ENCODE measurements at places on chromosomes 16 and 17. TPM values are rescaled to one million over a fixed set of nuclear protein-coding genes. Genes with fewer than 3 reads are reported as not detected.
A peak's percentile ranks its signal among the peaks of the same experiment; 100 is the strongest.

GRCh38 chr16:9874219-9874618, 308.0 kb downstream of the GRIN2A start:
- DNase-seq: no peak

FBXW10B gene
- 0.97 TPM for polyA plus RNA-seq

ZMYND15 gene
- polyA plus RNA-seq: 0.17 TPM

DNA sequence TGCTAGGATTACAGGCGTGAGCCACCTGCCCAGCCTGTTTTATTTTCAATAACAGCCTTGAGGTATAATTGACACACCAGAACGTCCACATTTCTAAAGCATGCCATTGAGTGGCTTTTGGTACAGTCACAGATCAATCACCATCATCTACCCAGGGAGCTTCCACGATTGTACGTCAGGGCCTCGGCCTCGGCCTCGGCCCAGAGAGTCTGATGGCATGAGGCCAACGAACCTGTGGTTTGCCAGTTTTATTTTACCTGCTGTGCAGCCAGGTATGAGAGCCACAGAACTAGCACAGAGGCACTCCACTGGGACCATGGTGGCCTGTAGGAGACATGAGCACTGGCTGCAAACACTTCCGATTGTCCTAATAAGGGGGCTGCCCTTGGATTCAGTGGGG, 8.3 kb downstream of the UBALD1 start:
- no peak for DNase-seq

DNA sequence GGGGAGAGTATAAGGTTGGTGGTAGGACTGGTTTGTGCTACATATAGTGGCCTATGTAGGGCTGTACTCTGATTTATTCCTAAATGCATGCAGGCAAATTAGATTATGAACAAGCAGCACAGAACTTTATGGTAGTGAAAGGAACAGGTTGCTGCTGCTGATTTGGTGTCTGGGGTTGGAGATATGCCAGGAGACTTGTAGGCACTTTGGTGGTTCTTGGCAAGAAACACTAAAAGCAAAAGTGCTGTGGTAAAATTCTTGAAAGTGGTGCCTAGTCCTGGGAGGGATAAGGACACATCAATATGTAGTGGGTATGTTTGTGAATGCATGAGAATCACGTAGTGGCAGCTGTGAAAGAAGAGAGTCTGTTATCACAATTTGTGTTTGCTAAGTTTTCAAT, 2126.0 kb downstream of the TP53TG3F start:
- no peak for DNase-seq

DNA sequence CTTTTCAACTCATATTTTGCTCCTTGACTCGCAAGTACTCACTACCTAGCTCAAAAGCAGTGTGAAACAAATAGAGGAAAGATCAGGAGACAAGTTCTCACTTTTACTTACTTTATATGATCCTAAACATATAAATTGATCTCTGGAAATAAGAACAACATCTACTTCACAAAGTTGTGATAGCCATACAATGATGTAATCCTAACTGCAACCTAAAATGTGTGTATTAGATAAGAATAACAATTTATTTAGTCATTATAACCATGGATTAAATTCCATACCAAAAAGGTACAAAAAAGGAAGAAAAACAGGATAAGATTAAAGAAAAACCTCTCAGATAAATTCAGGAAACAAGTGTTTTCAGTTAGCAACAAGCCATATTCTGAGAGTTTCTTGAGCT, 103.4 kb downstream of the CDC27 start:
- DNase-seq: no peak

DNA sequence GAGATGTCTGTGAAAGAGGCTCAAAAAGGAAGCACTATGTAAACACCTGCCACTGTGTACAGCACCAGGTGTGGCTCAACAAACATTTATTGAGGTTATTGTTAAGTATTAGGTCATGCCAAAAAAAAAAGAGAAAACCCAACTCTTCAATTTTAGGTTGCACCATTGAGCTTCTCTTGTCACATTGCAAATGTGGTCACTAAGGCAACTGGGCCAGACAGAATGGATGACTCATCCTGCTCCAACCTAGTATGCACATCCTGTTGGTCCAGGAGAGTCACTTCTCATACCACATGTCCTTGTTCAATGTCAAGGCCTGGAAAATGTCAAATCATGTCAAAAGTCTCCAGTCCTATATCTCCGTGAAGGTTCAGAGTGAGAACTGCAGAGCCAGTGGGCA, 25.0 kb downstream of the HOXB1 start:
- no peak for DNase-seq

GRCh38 chr17:28901866-28902818, 737 bp downstream of the DHRS13 start:
- no peak for DNase-seq

DNA sequence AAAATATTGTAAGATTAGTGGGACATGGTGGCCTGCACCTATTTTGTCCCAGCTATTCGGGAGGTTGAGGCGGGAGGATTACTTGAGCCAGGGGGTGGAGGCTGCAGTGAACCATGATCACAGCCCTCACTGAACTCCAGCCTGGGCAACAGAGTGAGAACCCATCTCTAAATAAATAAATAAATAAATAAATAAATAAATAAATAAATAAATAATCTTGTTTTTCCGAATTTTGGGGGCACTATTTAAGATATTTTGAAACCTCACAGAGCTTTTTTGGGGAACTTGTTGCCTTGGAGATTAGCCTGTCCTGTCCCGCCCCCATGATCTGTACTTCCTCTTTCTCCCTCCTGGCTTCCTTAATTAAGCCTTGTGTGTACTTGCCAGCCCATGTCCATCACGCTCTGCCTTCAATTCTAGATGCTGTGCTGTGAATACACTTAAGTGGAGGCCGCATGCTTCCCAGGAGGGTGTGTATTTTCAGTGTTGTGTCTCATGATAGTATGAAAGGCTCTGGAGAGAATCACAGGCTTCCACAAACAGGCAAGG, 4.4 kb downstream of the LGALS9 start:
- no peak for DNase-seq

OR1F1 gene
- polyA plus RNA-seq: 0.20 TPM

HYDIN gene
- 0.84 TPM for polyA plus RNA-seq

SCGB1C2 gene
- polyA plus RNA-seq: not detected

GRCh38 chr17:56824503-56824902, 9.2 kb downstream of the C17orf67 start:
- DNase-seq: no peak

FBXW10 gene
- 0.09 TPM for polyA plus RNA-seq

ADCY7 gene
- polyA plus RNA-seq: 9.7 TPM

GRCh38 chr17:18860161-18860972, 2.4 kb downstream of the PRPSAP2 start:
- no peak for DNase-seq

DNA sequence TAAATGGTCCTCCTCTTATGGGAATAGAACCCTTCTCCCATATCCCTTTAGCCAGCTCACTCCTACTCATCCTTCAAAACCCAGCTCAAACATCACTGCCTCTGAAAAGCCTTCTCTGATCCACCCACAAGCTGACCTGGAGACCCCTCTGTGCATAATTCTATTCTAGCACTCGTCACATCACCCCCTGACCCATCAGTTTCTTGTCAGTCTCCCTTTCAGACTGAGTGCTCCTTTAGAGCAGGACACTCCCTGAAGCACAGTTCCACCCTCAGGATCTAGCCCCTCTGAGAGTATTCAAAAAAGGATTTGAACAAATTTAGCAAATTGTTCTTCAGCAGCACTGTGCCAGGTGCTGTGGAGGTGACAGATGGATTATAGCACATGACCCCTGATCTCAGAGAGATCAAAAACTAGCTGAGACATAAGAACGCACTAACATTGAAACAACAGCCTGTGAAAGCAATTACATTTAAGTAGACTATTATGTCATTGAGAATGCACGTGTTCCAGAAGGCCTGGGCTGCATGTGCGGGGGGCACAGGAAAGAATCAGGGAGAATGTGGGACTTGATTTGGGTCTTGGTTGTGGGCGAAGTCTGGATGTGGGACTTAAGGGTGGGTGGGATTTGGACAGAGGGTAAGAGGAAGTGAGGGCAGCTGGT, 43.5 kb downstream of the MRPS23 start:
- no peak for DNase-seq

DNA sequence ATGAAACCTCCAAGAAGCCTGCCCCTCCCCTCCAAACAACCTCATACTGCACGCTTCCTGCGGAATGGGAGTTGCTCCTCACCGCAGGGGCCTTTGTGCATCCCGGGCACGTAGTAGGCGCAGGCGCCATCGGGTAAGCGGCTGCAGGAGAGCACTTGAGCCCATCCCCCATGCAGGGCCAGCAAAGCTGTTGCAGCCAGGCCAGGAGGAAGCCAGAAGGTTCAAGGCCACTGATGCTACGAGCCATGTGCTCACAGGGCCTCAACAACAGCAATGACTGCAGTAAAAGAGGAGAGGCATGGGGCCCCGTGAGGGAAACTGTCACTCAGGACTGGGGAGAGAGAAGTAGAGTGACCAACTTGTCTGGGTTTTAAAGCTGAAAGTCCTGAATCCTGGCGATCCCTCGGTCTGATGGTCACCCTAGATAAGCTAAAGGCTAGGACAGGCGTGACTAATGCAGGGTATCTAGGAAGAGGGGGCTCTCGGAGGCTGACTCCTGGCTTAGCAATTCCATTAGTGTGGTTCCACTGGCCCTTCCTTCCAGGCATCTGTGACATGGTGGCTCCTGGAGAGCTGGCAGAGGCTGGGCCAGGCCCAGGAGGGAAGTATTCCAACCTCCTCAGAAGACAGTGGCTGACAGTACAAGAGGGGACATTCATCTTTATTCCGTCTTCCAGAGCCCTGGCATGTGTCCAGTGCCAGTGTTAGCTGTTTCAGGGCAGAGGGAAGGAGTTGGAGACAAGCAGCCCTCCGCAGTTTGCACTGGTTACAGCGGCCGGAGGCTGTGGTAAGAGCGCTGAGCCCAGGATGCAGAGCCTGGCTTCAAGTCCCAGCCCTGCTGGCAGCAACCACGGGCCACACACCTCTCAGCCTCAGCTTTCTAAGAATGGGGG, 20.8 kb downstream of the GOSR2 start:
- no peak for DNase-seq

HOXB4 gene
- polyA plus RNA-seq: 5.8 TPM

- DNase-seq: no peak
Measured at GRCh38 chr17:77327566-77328464, 187.0 kb downstream of the SEC14L1 start.

- no peak for DNase-seq
Measured at GRCh38 chr17:59466946-59467801, 98.2 kb upstream of the DHX40 start.

GRCh38 chr16:368388-369158, 1.8 kb downstream of the MRPL28 start:
- no peak for DNase-seq

DNA sequence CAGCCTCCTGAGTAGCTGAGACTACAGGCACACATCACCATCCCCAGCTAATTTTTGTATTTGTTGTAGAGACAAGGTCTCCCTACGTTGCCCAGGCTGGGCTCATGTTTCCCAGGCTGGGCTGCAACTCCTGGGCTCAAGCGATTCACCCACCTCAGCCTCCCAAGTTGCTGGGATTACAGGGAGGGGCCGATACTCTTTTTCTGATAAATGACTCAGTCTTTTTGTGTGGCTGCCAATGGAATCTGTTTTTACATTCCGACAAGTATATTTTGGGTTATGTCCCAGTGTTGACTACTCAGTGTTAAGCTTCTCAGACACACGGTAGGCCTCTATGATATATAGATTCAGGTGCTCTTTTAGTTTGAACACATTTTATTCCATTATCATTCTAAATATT, 58.1 kb downstream of the SLFN11 start:
- DNase-seq: peak; percentile 21

SCNN1B gene
- polyA plus RNA-seq: not detected

DNA sequence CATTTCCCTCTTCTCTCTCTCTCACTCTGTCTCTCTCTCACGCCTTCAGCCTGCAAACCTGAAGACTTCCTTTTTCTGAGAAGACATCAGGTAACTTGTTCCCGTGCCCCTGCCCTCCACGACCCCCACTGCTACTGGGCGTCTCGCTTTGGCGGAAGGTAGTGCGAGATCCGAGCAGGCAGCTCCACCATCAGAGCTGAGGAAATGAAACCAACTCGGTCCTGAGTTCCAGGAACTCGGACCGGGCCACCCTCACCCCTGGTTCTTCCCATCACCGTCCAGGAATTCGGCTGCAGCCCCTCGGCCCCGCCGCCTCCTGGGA, 585 bp downstream of the MLKL start:
- no peak for DNase-seq

HP gene
- polyA plus RNA-seq: not detected

GRCh38 chr17:17352836-17353624, 49.9 kb downstream of the NT5M start:
- DNase-seq: no peak

- peak; percentile 72 for DNase-seq
Measured at GRCh38 chr17:2347805-2348685, 10.7 kb downstream of the SGSM2 start.

CBX8 gene
- 1.5 TPM for polyA plus RNA-seq
